ENCODE measurements at places on chromosomes 7 and 10. TPM values are rescaled to one million over a fixed set of nuclear protein-coding genes. Genes with fewer than 3 reads are reported as not detected.

- DNase-seq: peak; percentile 35
Measured at GRCh38 chr7:149791-150636, 42.4 kb upstream of the FAM20C start.

The COMTD1 gene
- 16.1 TPM for total RNA-seq

DNA sequence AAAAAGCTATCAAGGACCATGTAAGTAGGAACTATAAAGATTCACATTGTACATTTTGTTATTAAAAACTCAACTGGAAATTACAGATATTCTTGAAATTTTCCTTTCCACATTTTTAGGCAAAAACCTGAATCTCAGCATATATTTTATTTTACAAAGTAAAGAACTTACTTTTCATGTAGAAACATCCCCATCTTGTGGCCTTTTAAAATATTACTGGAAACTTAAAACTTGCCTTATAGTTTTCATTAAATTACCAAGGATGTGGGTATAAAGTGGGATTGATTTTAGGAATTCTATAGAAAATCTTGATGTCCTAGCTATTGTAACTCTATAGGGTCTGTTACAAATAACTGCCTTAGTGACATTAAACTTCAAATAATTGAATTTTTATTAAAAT lies 10.6 kb downstream of the DBF4 start:
- DNase-seq: no peak

The ALOX5 gene
- total RNA-seq: 12.7 TPM

The AKR1C8 gene
- 1.3 TPM for total RNA-seq

DNA sequence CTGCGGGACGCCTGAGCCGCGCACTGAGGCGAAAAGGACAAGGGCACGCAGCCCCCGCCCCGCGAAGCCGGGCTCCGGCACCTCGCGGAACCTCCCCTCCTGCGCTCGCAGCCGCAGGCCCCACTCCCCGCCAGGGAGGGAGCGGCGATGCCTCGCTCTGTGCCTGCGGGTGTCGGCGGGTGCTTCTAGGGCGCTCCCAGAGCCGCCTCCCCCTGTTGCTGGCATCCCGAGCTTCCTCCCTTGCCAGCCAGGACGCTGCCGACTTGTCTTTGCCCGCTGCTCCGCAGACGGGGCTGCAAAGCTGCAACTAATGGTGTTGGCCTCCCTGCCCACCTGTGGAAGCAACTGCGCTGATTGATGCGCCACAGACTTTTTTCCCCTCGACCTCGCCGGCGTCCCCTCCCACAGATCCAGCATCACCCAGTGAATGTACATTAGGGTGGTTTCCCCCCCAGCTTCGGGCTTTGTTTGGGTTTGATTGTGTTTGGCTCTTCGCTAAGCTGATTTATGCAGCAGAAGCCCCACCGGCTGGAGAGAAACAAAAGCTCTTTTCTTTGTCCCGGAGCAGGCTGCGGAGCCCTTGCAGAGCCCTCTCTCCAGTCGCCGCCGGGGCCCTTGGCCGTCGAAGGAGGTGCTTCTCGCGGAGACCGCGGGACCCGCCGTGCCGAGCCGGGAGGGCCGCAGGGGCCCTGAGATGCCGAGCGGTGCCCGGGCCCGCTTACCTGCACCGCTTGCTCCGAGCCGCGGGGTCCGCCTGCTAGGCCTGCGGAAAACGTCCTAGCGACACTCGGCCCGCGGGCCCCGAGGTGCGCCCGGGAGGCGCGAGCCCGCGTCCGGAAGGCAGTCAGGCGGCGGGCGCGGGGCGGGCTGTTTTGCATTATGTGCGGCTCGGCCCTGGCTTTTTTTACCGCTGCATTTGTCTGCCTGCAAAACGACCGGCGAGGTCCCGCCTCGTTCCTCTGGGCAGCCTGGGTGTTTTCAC lies 519 bp downstream of the ITGB8 start:
- DNase-seq: no peak

The TEX47 gene
- not detected for total RNA-seq

DNA sequence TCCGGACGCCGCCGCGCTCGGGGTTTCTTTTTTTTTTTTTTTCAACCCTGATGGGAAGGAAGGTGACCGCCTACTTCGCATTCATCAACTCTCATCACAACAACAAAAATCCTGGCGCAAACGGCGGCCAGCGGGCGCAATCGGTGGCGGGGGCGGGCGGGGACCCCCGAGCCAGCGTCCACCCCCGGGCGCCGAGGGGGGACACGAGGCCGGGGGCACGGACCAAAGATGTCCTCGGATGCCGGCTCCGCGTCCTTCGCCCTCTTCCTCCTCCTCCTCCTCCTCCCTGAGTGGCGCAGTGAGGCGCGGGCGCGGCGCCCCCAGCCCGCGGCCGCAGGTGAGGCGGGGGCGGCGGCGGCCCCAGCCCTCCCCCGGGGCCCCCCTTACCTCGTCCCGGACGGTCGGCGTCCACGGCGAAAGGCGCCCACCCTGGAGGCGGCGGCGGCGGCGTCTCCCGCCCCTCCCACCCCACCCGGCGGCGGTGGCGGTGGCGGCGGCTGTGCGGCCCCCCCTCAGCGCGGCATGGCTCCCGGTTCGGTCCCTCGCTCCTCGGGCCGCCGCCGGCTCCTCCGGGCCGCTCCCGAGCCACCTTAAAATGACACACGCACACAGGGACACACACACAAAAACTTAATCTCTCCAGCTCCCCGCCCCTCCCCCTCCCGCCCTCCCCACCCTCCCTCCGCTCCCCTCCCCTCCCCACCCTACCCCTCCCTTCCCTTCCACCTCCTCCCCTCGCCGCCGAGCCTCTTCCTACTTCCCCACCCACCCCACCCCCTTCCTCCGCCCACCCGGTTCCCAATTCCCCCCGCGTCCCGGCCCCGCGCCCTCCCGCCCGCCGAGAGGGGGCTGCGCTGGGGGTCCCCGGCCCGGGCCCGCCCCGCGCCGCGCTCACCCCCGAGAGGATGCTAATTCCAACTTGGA lies at the start of gene CTBP2:
CTBP2 (minus strand) TSS at position 632 of the 924 bp plus-strand sequence.
- no peak for DNase-seq

Measured in naive thymus-derived CD8-positive, alpha-beta T cell (primary cell).